Stimulated activated naive CD4-positive, alpha-beta T cell treated with Interleukin-2 at 50 U/mL for 16 hours (primary cell): ENCODE measurements at places on chromosomes 3 and 15.

- DNase-seq, result no peak
Observed at GRCh38 chr15:82137261-82137660, 91.4 kb upstream of the MEX3B start.

DNA sequence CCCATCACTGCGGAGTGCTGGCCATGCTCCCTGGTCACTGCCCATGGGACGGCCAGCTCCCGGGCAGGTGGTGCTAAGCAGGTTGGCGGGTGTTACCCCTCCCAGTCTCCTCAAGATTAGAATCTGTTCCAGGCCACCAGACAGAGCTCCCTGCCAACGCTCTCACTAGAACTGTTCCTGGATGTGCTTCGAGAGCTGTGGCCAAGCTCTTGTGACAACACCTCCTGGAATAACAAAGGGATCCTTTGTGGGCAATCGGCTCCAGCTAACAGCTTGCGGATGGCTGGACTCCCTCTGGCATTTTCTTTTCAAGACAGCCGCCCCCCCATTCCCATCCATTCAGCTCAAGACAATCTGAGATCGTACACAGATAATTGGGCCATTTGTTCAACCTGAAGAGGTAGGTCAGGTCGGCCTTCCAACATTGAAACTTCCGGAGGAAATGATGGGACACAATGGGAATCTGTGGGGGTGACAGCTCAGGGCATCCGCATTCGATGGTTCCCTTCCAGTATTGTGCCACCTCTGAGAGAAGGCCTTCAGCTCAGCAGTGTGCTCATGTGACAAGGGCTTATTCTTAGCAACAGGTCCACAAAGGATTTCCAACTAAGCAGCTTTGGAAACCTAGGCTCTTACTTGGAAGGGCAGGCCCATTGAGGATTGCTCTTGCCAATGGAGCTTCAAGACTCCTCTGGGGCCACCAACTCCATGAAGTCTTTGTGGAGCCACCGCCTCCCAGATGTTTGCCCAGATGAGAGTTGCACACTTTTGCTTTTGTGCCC lies 11.6 kb upstream of the EPHB3 start:
- no peak for DNase-seq

DNA sequence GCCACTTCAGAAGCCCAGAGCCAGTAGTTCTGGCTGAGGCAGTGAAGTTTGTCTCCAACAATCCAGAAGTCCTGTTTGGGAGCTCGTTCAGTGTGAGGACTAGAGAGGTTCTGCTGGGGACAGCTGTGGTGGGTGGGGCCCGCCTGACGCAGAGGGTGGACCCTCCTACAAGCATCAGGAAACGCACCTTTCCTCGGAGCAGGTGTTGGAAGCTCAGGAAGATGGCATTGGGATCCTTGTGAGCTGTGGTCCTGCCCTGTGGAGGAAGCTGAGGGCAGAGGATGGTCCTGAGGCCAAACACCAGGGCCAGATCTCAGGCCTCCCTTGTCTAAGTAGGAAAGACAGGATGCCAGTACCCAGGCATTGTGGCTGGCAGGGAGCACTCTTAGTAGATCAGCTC lies 5.1 kb downstream of the THPO start:
- DNase-seq, result no peak

DNA sequence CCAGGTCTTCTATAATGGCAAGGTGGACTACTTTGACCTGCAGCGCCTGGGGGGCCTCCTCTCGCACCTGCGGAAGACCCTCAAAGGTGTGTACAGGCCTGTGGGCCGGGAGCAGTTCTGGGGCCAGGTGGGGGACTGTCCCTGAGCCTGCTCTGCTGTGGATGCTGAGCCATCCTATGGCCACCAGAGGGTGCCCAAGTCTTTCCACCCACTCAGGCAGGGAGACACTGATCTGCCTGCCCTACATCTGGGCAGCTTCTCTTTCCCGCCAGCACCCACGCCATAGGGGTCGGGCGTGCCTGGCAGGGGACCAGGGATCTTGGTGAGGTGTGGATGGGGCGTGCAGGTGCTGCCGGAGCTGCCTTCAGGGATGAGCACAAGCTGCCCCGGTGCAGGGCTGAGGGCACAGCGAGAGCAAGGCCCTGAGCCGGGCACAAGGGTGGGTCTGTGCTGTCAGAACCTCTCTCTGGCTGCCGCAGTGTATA lies 14.1 kb downstream of the RNF123 start:
- DNase-seq, result peak; percentile 52

DNA sequence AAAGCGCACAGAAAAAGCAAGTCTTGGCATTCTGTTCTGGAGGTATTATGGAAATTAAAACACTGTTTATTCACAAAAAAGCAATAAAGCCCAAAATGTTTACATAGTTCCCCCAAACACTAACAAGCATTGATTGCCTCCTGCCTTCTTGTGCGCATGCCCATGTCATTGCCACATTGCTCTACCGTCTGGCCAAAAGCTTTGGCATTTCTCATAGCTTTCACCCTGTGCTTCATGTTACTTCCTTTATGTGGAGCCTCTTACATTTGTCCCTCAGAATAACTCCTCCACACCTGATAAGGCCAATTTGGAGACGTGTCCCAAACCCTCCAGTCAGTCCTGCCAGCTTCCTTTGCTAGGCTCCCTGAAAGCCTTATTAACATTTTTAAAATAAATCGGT lies 680.8 kb downstream of the GBE1 start:
- DNase-seq, result no peak

DNA sequence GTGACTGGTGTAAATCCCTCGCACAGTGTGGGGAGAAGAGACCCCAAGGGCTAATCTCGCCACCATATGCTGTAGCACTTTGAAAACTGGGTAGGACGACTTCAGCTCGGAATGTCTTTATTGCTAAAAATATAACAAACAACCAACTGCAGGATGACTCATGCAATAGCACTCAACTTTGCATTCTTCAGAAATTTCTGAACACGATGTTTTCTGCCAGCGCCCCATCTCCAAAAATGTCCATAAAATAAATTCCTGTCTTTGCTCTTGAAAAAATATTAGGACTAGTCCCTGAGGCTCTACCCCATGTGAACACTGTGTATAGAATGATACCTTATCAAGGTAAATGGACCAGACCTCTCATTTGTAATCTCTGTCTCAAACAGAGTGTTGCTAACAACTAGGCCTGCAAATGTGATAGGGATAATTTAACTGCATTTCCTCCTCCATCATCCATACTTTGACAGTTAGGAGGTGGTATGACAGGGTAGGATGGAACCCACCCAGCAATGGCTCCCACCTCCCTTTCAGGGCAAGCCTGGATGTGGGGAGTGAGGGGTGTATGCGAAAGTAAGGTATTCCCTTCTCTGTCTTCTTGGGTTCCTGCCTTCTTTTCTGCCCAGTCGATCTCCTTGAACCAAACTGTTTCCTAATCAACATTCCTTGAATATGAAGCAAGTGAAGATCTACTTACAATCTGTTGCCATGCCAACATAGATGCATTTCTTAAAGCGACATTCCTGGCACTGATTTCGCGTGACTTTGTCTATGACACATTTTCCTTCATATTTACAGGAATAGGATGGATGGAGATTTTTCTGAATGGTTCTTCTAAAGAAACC lies 201.1 kb downstream of the NR1D2 start:
- no peak for DNase-seq

- no peak for DNase-seq
Observed at GRCh38 chr3:186236357-186237020, 125.5 kb downstream of the DGKG start.

- DNase-seq, result no peak
Observed at GRCh38 chr15:96276438-96277210, 53.9 kb upstream of the NR2F2 start.

GRCh38 chr3:40580494-40581091 lies 55.8 kb downstream of the ZNF621 start:
- DNase-seq, result peak; percentile 32

- DNase-seq, result no peak
Observed at GRCh38 chr3:24154013-24154695, 209.1 kb downstream of the NR1D2 start.
